ENCODE measurements at places on chromosomes 6 and 20.

GRCh38 chr6:38306931-38307330 is 332.8 kb downstream of the BTBD9 start:
- no peak for DNase-seq

DNA sequence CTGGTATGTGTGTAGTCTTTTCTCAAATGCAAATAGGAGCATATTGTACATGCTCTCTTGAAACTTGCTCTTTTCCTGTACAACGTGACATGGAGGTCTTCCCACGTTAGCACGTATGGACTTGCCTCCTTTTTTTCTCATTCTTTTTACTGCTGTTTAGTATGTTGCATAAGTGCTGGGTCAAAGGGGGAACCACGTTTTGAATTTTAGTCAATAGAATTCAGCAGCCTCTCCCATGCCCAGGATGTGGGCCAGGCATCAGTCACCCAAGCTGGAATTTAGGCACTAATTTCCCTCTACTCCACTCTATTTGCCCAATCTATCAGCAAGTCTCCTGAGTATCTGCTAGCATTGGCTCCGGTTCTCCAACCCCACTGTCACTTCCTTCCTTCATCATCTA is 41.5 kb upstream of the RNF24 start:
- DNase-seq, result no peak

DNA sequence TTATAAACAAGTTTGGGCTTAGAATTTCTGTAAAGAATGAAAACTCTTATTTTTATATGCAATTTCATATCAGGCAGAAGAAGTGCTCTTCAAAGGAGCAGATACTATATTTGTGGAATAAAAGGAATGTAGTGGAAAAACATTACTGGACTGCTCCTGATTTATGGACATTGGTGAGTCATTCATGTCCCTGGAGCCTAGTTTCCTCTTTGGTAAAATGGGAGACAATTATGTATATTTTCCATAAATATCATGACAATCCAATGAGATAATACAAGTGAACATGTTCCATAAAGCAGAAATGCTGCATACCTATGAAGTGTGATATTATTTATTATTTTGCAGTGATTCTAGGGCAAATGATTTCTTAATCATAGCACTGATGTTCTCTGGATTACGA is 445.8 kb upstream of the CITED2 start:
- no peak for DNase-seq

GRCh38 chr6:163720460-163721235 is 306.1 kb downstream of the QKI start:
- no peak for DNase-seq

- DNase-seq, result peak; percentile 73
Measured at GRCh38 chr20:5675103-5676091, 74.8 kb upstream of the SHLD1 start.

DNA sequence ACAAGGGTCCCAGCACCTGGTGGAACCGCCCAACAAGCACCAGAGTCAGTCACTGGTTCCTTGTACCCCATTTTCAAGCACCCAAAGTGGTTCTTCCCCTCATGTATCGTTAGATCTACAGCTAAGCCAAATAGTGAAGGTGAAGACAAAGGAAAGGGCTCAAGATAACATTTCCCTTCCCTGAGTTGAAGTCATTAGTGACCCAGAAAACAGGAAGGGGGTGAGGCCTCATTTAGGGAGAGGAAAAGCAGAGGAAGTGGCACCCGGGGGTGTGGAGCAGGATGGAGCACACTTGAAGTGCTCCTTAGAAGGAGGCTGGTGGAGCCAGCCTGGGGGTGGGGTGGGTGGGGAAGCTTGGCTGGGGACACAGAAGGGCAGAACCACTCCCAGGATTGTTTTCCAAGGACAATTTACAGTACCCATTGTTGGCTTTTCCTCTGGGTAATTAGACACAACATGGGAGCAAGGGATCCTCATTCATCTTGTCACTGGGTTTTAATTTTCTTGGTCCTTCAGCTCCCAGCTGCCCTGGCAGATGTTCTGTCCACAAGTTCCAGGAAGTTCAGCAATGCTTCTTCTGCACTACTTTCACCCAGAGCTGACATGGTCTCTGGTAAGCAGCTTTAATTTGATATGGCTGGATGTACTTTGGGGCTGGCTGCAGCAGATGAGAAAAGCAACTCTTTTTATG is 73.3 kb upstream of the CD93 start:
- DNase-seq, result peak; percentile 56

DNA sequence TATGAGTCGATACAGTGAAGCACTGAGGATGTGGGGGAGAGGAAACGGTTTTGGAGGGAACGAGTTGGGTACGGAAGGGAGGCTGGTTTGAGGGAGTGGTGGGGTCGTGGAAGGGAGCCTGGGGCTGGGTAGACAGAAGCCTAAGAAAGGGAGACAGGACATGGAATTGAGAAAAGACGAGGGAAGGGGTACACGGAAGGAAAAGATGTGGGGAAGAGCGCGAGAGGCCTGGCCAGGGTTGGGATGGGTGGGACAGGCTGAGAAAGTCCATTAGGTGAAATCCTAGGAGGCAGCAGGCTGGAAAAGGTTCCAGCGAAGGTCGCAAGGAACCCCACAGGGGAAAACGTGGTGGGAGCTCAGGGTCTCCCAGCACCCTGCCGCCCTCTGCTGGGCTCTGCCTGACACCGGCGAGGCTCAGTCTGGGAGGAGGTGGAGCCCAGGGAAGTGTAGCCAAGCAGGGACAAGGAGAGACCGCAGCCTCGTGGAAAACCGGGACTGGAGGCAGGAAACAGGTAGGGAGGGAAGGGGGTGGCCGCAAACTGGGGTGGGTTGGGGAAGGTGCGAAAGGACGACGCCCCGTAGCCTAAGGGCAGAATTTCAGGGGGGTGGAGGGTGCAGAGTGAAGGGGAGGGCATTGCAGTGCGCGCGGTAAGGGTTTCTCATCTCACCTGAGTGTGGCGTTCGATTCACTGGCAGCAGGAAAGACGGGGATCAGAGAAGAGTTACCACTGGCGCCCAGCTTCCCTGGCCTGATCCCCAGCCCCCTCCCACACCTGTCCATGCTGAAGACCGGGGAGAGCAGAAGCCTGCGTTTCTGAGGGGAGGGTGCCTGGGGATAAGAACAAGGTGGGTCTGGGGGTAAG is 4.3 kb downstream of the GABBR1 start:
- peak; percentile 27 for DNase-seq

DNA sequence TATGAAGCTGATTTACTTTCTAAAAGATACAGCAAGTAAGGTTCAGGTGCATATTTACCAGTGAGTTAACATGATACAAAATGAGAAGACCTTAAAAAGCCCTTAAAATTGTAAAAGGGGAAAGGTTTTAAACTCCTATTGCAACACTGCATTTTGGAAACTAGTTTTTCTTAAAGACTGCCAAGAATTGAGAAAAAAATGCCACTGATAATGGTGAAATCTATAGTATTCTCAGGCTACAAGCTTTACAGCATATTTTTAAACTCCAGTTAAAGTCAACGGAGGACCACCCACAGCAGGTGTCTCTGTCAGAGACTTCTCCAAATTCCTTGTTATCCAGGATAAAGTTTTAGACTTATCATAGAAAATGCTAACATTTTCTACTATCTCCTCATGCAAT is 53.6 kb downstream of the ELOVL5 start:
- DNase-seq, result no peak

GRCh38 chr6:124441450-124441849 is 520.8 kb upstream of the RNF217 start:
- DNase-seq, result no peak

GRCh38 chr6:49911252-49911651 is 44.9 kb upstream of the CRISP1 start:
- DNase-seq, result no peak

DNA sequence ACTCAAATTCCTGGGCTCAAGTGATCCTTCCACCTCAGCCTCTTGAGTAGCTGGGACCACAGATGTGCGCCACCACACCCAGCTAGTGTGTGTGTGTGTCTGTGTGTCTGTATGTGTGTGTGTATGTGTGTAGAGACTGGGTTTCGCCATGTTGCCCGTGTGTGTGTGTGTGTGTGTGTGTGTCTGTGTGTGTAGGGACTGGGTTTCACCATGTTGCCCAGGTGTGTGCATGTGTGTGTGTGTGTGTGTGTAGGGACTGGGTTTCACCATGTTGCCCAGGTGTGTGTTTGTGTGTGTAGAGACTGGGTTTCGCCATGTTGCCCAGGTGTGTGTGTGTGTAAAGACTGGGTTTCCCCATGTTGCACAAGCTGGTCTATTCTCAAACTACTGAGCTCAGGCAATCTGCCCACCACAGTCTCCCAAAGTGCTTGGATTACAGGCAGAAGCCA is 28.3 kb downstream of the CDK5RAP1 start:
- DNase-seq, result no peak

DNA sequence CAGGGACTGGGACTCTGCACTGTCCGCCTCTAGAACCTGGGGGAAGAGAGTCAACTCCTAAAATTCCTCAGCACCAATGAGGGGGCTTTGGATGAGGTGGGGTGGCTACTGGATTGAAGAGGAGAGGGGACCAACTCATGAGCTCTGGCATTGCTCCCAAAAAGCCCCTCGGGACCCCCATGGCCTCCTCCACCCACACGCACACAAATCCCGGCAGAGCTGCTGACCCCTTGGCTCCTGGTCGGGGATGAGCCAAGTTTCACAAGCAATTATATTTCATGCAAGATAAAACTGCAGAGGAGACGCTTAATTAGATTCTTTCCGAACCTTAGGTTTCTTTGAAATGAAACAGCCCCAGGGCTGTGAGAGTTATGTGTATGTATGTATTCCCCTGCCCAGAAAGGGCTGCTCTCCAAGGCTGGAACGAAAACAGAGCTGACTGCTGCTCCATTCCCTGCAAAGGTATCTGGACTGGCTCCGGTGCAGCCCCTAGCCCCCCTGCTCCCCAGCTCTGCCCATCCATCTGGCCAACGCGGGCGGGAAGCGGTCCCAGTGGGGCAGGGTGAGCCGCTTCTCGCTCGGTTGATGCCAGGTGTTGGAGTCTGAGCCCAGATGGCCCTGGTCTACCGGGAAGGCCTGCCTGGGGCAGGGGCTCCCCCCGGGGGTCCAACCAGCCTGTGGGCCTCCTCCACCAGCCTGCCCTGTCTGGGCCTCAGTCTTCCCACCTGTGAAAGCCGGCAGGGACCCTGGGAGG is 46.8 kb upstream of the STX16 start:
- no peak for DNase-seq

GRCh38 chr6:109447878-109448555 is 7.5 kb downstream of the SMPD2 start:
- DNase-seq, result peak; percentile 41

- DNase-seq, result no peak
Measured at GRCh38 chr6:127299522-127300240, 33.0 kb downstream of the RNF146 start.

GRCh38 chr6:147674099-147674498 is 165.6 kb downstream of the SAMD5 start:
- DNase-seq, result no peak

- DNase-seq, result no peak
Measured at GRCh38 chr20:58137651-58138265, 90.7 kb downstream of the ANKRD60 start.

GRCh38 chr6:44024574-44025219 is 102.6 kb downstream of the MRPL14 start:
- peak; percentile 61 for DNase-seq

DNA sequence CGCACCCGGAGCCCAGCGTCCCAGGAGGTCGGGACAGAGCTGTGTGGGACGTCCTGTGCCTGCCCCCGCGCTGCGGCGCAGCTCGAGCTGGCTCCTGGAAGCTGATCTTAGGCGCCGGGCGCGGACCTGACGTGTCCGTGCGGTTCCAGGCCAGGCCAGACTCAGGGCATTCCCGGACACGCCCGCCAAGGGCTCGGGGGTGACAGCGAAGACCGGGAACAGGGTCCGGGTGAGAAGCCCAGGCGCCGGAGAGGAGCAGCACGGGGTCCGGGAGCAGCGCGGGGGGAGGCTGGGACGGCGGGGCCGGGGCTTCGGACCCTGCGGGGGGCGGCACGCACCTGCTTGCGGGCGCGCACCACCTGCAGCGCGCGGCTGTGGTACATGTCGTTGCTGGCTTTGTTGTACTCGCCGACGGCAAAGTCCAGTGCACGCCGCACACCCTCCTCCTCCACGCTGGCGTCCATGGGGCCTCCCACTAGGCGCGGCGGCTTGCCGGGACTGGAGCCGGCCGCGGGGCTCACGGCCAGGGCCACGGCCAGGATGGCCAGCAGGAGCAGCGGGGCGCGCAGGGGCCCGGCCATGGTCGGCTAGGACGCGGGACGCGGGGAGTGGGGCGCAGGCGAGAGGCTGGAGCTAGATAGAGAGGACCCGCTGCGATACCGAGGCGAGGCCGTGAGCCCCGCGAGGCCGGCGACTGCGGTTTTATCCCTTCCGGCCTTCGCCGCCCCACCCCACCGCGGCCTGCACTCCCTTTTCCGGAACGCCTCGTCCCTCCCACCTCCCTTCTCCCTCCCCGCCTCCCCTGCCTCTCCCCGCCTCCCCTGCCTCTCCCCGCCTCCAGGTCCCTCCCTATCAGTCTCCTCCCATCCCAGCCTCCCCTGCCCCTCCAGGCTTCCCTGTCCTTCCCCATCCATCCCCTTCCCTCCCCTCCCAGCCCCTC is at the start of gene CST3:
TSS of gene CST3 (minus strand) at position 674 of the 940 bp plus-strand sequence. CDS start at position 581, 93 bp downstream.
- DNase-seq, result peak; percentile 91

GRCh38 chr6:163289447-163289846 is 125.1 kb upstream of the QKI start:
- no peak for DNase-seq

DNA sequence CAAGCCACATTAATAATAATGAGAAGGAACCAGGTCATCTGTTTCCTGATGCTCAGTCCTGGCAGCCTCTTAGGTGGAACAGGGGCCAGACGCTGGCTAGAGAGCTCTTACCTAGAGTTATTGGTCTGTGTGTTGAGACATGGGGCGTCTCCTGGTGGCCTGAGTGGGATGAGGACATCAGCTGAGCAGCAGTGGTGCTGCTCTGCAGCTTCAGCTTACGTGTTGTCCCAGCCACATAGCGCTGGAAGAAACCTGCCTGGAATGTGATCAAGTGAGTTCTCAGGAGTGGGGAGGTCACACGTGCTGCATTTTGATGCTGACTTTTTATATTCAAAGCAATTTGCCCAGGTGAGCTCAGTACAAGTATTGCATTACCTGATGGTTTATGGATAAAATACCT is 355.4 kb downstream of the CDH26 start:
- DNase-seq, result no peak

- DNase-seq, result no peak
Measured at GRCh38 chr6:34585512-34586061, 29.5 kb upstream of the SPDEF start.

DNA sequence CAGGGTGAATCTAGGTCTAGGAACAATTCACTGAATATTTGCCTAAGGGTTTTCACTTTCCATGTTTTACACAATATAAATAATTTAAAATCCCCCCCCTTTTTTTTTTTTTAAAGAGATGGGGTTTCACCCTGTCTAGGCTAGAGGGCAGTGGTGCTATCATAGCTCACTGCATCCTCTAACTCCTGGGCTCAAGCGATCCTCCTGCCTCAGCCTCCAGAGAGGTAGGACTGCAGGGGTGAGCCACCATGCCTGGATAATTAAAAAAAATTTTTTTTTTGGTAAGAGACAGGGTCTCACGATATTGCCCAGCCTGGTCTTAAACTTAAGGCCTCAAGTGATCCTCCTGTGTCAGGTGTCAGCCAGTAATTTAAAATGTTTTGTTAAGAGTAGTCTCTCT is 17.8 kb downstream of the QKI start:
- no peak for DNase-seq

All from Kasumi-1 (cell line).